Airway epithelial cell (primary cell): ENCODE measurements at places on chromosomes 12 and 14. TPM values are rescaled to one million over a fixed set of nuclear protein-coding genes. Genes with fewer than 3 reads are reported as not detected.

B4GALNT1 gene
- 0.71 and 1.1 TPM in 2 replicates for total RNA-seq

CCDC177 gene
- total RNA-seq = 0.14 TPM in 1 of 2 replicates, not detected in the other

GPR137C gene
- under 0.01 TPM in 1 of 2 replicates, not detected in the other for total RNA-seq

PIP4P1 gene
- total RNA-seq = 9.7 and 14.2 TPM in 2 replicates

PPP1R1A gene
- total RNA-seq = not detected in 2 replicates

FAIM2 gene
- total RNA-seq = not detected in 2 replicates

ACTR6 gene
- 15.3 and 18.8 TPM in 2 replicates for total RNA-seq

IAPP gene
- not detected in 2 replicates for total RNA-seq

NID2 gene
- total RNA-seq = 3.4 and 4.7 TPM in 2 replicates

FGD6 gene
- 9.2 and 13.2 TPM in 2 replicates for total RNA-seq

DCP1B gene
- total RNA-seq = 8.8 and 9.6 TPM in 2 replicates

YBX3 gene
- 371 and 373 TPM in 2 replicates for total RNA-seq

CACNA1C gene
- total RNA-seq = not detected in 2 replicates
